ENCODE measurements at places on chromosomes 2 and 18.

DNA sequence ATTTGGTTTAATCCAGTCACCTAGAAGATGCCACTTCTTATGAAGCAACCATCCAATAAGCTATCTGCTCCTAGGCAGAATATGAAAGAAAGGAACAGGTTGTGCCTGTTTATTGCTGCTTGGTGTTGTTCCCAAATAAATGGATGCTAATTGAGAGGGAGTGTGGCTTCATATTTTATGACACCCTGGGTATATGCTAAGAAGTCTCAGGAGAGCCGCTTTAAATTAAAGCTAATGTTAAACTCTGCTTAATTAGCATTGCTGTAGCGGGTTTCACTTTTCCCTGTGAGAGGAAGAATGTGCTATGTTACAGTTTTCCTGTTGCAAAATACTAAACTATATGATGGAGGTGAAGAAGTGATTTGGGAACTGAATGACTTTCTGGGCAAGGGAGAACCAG lies 48.7 kb upstream of the TANK start:
- no peak for DNase-seq

DNA sequence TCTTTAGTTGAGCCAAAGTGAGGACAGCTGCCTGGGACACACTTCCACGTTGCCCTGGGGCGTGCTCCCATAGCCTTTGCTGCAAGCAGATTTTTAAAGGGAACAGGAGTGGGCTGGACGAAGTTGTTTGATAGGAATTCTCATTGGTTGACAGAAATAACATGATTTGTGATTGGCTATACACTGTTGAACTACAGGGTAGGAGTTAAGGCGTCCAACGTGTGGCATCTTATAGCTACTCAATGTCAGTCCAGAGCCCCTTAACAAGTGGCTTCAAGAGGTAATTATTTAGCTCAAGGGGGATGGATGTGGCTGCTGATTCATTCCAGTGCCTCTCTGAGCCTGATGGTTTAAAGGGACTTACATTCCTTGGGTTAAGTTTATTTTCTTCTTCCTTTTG lies 65.5 kb downstream of the ACAA2 start:
- DNase-seq, result no peak

DNA sequence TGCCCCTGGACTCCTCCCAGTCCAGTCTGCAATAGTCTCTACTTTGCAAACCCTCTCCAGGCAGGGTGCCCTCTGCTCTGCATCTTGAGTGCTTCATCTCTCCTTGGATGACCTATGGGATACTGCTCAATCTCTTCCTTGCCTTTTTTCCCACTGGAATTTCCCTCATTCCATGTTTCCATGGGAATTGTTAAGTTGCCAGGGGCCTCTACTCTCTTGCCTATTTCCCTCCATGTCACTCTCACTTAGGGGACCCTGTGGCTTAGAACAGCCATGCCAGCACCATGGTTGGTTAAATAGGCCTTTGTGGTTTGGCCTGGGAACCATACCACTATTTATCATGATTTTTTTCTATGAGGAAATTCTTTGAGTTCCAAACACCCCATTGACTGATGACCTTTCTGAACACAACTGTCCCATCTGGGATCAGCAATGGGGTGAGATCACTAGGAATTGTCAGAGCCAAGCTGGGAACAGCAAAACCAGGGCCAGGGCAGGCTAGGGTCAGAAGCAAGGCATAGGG lies 91.4 kb upstream of the RBMS1 start:
- no peak for DNase-seq

- DNase-seq, result no peak
Observed at GRCh38 chr2:796141-796985, 119.2 kb upstream of the TMEM18 start.

GRCh38 chr2:171718720-171719119 lies 31.5 kb downstream of the DYNC1I2 start:
- DNase-seq, result no peak

DNA sequence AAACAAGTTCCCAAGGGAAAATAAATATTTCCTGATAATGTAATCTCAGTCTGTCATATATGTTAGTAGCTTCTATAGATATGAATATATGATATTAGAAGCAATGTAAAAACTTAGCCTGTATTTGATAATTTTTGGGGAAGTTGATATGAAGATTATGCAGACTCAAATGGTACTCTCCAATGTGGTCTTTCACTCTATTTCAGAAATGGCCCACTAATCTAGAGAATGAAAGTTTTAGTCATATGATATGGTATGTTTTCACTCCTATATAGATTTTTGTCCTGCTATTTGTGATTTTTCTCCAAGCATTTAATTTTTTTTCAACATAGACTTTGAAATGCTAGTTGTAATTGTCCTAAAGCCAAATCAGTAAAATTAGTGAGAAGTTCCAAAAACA lies 236.7 kb upstream of the BOD1L2 start:
- no peak for DNase-seq

All from stimulated activated CD8-positive, alpha-beta memory T cell treated with anti-CD3 and anti-CD28 coated beads, Interleukin-7, amount 100 ng/mL, for 48 hours (primary cell).